8988T (cell line): ENCODE measurements at places on chromosomes 5 and 9.

DNA sequence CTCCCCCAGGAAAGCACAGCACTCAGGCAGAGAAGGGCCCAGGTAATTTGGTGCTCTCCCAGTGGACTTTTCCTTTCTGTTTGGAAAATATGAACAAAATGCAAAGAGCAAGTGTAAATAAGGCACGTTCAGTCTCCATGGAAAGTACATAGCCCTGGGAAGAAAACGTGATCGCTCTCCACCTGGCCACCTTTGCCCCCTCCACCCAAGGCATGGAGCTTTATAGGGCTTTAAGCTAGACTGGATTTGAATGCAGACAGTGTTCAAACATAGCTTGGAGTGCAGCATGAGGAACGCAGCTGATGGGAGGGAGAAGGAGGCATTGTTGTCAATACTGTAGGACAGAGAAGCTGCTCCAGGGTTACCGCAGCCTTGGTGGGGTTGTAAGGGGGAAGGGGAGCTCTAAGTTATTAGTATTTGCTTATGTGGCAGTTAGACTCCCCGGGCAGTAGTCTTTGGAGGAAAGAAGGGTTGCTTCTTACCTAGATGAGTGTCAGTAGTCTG is 500.2 kb downstream of the SPOCK1 start:
- no peak for DNase-seq

DNA sequence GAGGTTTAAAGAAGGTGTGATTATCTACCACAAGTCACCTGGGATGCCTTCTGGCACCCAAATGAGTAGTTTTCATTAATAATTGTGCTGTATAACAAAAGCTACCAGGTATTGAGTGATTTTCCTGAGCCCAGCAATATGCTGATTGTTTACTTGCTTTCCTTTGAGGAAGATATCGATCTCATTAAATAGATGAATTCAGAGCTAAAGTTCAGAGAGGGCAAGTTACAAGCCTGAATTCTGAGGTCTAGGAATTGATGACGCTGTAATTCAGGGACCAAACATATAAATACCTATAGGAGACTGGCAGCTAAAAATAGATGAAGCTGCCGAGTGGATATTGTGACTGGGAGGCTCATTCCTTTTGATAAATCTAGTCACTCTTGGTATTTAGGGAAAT is 1.1 kb downstream of the ERCC6L2 start:
- DNase-seq = no peak

- no peak for DNase-seq
These were observed 230.3 kb downstream of the MPDZ start for GRCh38 chr9:13049223-13049622.

- no peak for DNase-seq
These were observed 125.4 kb downstream of the PSAT1 start for GRCh38 chr9:78422309-78422708.

DNA sequence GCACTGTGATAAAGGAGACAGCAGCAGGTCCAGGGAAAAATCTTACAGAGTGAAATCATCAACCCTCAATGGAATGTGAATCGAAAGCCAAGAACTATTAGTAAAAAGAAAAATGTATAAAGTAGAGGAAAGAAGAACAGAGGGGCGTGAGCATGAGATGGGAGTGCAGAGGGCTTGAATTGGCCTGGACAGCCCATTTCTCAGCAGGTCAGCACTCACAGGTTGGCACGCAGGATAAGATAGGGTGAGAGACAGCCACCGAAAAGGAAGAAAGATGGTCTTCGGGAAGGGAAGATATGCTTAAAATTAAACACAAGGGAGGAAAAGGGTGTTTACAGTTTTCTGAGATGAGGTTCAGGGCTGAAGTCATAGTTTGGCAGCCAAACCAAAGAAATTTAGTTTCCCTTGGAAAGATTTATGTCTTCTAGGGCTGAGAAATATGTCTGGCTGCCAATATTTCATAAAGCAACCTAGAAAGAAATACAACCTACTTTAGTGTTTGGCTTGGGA is 524.7 kb downstream of the SPATA31D1 start:
- DNase-seq = no peak

- DNase-seq = no peak
These were observed 31.1 kb downstream of the MEGF9 start for GRCh38 chr9:120683150-120683549.

DNA sequence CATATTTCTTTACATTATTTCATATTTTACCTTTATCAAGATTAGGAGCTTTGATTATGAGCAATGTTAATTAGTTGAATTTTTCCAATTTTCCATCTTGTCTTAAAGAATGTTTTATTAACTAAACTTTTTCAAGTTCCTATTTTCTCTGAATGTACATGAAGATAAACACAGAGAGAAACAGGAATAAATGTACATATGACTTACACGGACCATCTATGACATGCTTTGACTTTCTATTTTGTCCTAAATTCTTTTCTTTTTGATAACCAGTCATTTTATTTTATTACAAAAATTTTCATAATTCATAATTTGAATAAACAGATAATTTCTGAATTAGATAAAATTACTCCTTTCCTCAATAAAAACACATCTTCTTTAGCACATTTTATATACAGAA is 1038.8 kb upstream of the ARRDC3 start:
- no peak for DNase-seq

GRCh38 chr9:27573634-27574590 is 631 bp upstream of the C9orf72 start:
- DNase-seq = peak; percentile 55

- DNase-seq = no peak
These were observed 37.8 kb downstream of the SCGB3A1 start for GRCh38 chr5:180553530-180553929.

GRCh38 chr9:91261417-91261816 is 100.3 kb downstream of the AUH start:
- no peak for DNase-seq

- no peak for DNase-seq
These were observed 117.1 kb upstream of the DAB2 start for GRCh38 chr5:39541920-39542319.

GRCh38 chr5:116562669-116563068 is 12.0 kb downstream of the SEMA6A start:
- DNase-seq = no peak

DNA sequence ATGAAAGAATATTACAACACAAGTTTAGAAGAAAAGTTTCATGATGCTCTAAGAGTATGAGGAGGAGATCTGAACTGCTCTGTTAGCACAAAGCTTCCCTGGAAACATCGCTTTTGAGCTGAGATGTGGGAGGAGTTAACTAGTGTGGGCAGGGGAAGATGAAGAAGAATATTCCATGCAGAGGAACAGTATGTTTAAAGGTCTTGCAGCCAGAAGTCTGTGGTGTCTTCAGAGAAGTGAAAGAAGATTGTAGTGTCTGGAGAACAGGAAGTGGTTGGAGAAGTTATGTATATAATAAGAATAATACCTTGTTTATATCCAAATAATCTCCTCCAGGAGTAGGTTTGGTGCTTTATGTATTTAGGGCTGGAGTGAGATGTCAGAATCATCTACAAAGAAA is 406.7 kb downstream of the MAN2A1 start:
- no peak for DNase-seq

GRCh38 chr5:54743997-54744788 is 226.6 kb downstream of the SNX18 start:
- DNase-seq = no peak
